Activated CD8-positive, alpha-beta T cell treated with anti-CD3 and anti-CD28 coated beads, Interleukin-2, amount 10 ng/mL, durations not matched to agents 7 days and 5 days (primary cell): ENCODE measurements at places on chromosomes 2 and 18. TPM values are rescaled to one million over a fixed set of nuclear protein-coding genes. Genes with fewer than 3 reads are reported as not detected.

The SP140L gene
- total RNA-seq, result 96.2 TPM

The BZW1 gene
- total RNA-seq, result 304 TPM

The KLF7 gene
- 16.5 TPM for total RNA-seq

The FEZ2 gene
- 17.3 TPM for total RNA-seq

The MARCHF4 gene
- total RNA-seq, result not detected

The NYAP2 gene
- total RNA-seq, result not detected

The ECEL1 gene
- not detected for total RNA-seq

The ZNF385B gene
- total RNA-seq, result not detected

The ALKAL2 gene
- not detected for total RNA-seq

The TXNDC2 gene
- total RNA-seq, result not detected

The ATOH8 gene
- total RNA-seq, result 0.13 TPM

The SGPP2 gene
- 0.08 TPM for total RNA-seq

The RIOK3 gene
- 53.6 TPM for total RNA-seq

The SP3 gene
- total RNA-seq, result 102 TPM

The VWA3B gene
- not detected for total RNA-seq

The PROKR1 gene
- total RNA-seq, result not detected

The POTEI gene
- not detected for total RNA-seq

The C2orf74 gene
- total RNA-seq, result 8.4 TPM

The GPR45 gene
- not detected for total RNA-seq

The PDCD1 gene
- total RNA-seq, result 2.5 TPM

The SPP2 gene
- not detected for total RNA-seq

The PCARE gene
- not detected for total RNA-seq

The LHCGR gene
- total RNA-seq, result not detected

The EPB41L3 gene
- total RNA-seq, result not detected
